ENCODE measurements at places on chromosomes 3 and 15.

DNA sequence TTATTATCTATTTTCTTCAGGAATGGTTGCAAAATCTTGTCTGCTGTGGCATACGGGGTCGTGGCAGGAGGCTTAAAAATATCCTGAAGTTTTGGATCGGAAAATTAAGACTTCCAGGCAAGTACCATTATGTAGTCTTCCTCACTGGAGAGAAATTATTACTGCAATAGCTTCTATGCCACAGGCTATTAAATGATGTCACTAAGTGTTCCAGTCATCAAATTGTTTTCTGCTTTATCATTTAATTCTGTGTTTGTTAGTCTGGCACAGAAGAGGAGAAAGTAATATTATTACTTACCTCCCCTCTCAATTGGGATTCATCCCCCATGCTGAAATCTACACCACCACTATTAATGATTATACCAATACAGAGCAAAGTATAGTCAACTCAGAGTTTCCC, 378.2 kb upstream of the ALCAM start:
- DNase-seq = no peak

DNA sequence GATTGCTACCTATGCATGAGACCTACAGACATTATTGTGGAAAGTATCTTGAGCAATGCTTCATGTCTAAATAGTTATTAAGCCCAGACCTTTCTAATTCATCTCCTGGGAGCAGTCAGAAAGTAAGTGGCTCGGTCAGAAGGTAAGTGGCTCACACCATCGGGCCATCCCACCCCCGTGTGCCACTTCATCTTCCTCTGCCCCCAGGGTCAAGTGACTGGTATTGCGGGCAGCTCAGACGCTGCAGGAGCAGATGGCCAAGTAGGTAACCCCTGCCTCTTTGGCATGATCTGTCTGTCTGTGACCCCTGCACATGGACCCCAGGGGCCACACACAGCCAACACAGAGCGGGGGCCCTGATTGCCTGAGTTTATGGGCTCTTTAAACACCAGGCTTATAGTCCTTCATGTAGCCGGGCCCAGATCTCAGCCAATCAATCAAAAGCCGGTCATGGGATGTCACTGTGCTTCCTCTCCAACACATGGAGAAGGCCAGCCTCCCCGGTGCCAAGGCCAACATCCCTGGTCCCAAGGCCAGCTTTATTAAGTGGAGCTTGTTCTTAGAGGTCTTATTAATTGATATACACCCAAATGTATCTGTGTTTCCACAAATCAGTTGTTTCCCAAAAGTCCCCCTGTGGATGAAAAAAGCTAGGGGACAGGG, 42.9 kb downstream of the LARP6 start:
- DNase-seq = no peak

- DNase-seq = no peak
These were observed 318.8 kb upstream of the CTDSPL start for GRCh38 chr3:37542772-37543449.

DNA sequence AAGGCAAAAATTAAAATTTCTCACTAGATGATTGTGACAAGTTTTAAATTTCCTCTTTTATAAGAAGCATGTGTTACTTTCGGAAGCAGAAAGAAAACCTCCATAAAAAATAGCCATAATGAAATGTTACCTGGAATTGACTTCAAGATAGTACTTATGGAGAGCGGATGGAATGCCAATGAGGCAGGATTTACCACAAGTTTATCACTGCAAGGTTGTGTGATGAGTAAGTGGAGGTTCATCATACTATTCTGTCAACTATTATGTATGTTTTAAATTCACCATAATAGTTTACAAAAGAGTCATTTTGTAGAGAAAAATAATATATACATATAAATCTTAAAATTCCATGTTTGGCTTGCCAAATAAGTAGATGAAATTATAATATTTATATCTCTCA, 230.3 kb downstream of the SCAPER start:
- peak; percentile 67 for DNase-seq

DNA sequence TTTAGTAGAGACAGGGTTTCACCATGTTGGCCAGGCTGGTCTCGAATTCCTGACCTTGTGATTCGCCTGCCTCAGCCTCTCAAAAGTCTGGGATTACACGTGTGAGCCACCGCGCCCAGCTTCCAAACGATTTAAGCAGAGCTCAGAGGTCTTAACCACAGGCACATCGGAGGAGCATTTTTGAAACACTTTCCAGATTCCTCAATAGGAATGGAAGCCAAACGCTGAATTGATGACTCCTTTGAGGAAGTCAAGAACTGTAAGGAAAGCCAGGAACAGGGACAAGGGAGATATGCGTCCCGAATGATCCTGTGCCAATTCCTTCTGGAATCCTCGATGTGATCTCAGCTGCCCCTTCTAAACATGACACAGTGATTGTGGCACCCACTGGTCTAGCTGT, 40.0 kb downstream of the TRH start:
- DNase-seq = peak; percentile 89

Data from fibroblast of upper back skin (primary cell).